ENCODE measurements at places on chromosomes 6 and 20.
A peak's percentile ranks its signal among the peaks of the same experiment; 100 is the strongest.

- no peak for DNase-seq
Measured at GRCh38 chr6:105832313-105832761, 253.8 kb upstream of the PRDM1 start.

DNA sequence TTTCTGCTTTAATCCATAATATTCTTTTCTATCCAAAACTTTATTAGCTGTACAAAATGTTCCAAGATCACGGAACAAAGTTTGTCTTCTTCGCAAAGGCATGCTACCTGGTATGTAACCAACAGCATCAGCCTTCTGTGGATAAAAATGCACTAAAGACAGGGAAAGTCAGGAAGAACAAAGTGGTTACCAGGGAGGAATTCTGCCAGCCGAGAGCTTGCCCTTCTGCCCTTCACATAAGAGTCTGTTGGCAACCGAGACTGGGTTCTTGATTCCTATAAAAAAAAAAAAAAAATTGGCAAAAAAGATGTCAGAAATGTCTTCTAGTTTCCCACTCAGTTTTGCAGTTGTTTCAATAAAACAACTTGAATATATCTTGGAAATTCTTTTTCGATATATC, 58.0 kb downstream of the TASP1 start:
- DNase-seq, result no peak

- no peak for DNase-seq
Measured at GRCh38 chr6:147859071-147859470, 350.6 kb downstream of the SAMD5 start.

GRCh38 chr6:43837507-43837906, 67.5 kb downstream of the VEGFA start:
- DNase-seq, result no peak

DNA sequence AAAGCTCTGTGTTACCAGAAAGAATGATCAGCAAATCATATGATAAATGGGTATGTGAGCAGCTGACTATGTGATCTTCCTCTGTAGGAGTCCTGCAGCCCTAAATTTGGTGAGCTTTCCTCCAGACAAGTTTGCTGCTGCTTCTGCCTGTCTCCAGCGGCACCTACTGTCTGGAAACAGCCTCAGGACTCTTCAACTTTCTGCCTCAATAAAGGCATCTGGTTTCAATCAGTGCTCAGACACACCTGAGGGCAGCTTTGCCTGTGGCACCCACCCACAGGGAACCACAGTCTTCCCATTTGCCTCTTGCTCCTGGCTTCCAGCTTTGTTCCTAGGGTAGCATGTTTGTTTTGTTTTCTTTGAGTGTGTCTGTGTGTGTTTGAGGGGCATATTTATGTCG, 727.9 kb upstream of the MAN1A1 start:
- peak; percentile 1 for DNase-seq

GRCh38 chr6:138577151-138577915, 78.0 kb upstream of the NHSL1 start:
- no peak for DNase-seq

GRCh38 chr20:4864311-4864752, 137.0 kb downstream of the SLC23A2 start:
- no peak for DNase-seq

DNA sequence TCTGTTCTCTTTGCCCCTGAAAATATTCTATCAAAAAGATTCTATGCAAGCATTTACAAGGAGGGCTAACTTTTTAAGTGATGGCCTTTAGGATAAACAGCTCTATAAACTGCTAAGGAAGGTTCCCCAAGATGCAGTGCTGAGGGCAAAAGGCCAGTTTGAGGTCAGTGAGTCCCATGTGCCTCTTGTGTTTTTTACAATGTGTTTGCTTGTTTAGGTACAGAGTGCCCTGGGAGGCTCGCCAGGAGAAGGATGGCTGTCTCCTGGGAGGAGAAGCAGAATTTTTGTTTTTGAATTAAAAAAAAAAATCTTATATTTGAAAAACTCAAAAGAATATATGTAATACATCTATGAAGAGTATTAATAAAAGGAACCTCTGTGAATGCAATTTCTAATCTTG, 12.8 kb downstream of the MTCH1 start:
- DNase-seq, result no peak

DNA sequence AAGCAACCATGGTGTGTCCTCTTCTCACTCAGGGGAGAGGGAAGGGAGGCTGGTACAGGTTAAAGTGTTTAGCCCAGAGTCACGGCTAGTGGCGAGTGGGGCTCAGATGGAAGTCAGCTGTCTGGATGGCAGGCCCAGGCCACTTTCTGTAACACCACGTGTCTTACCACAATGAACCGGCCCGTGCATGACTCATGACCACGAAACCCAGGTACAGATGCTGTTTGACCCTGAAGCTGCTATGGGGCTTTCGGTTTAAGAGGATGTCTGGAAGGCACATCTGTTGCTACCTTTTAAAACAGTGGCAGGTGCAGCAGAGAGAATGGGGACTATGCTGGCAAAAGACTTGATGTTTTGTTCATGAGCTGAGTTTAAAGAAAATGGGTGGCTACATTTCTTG, 36.5 kb upstream of the MPC1 start:
- DNase-seq, result peak; percentile 64

- no peak for DNase-seq
Measured at GRCh38 chr6:104957301-104958177, 632 bp downstream of the LIN28B start.

GRCh38 chr6:76472858-76473257, 400.4 kb upstream of the IMPG1 start:
- no peak for DNase-seq
